GM13977 (cell line): ENCODE measurements at places on chromosomes 4 and X.

- no peak for DNase-seq
Measured at GRCh38 chr4:929096-929765, 2.9 kb downstream of the GAK start.

- DNase-seq: no peak
Measured at GRCh38 chr4:30847167-30847566, 127.0 kb downstream of the PCDH7 start.

GRCh38 chr4:121784401-121784800 is 16.7 kb upstream of the EXOSC9 start:
- DNase-seq: no peak

GRCh38 chr4:143514497-143514896 is 995 bp downstream of the SMARCA5 start:
- peak; percentile 14 for DNase-seq

GRCh38 chr4:161799710-161800109 is 364.1 kb downstream of the FSTL5 start:
- no peak for DNase-seq

DNA sequence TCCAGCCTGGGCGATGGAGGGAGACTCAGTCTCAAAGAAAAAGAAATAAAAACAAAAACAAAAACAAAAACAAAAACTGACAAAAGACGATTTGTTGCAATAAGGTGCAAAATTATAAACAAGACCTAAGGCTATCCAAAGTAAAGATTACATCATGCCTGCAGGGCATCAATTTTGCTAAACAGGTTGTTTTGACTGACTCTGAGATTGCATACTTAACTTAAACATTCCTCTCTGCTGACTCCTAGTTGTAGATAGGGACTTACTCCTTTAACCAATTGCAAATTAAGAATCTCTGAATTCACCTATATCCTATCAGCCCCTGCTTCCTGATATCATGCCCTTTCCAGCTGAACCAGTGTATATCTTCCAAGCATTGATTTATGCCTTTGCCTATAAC is 2687.3 kb downstream of the PCDH7 start:
- DNase-seq: no peak

- no peak for DNase-seq
Measured at GRCh38 chr4:89531932-89532640, 224.5 kb upstream of the GPRIN3 start.

GRCh38 chr4:47215759-47216158 is 184.4 kb downstream of the GABRB1 start:
- DNase-seq: no peak

DNA sequence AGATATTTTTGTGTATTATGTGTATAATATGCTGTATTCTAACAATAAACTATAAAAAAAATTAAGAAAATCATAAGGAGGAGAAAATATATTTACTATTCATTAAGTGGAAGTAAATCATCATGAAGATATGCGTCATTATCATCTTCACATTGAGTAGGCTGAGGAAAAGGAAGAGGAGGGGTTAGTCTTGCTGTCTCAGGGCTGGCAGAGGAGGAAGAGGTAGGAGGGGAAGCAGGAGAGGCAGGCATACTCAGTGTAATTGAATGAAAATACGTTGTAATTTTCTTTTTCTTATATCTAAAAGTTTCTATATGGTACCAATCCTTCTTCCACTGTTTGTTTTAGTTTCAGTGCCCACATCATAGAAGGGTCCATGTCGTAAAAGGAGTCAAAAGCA is 9.8 kb upstream of the TMEM185A start:
- no peak for DNase-seq
